Stimulated activated CD8-positive, alpha-beta memory T cell treated with anti-CD3 and anti-CD28 coated beads, Interleukin-7, amount 100 ng/mL, for 4 hours (primary cell): ENCODE measurements at places on chromosomes 11 and 22.

DNA sequence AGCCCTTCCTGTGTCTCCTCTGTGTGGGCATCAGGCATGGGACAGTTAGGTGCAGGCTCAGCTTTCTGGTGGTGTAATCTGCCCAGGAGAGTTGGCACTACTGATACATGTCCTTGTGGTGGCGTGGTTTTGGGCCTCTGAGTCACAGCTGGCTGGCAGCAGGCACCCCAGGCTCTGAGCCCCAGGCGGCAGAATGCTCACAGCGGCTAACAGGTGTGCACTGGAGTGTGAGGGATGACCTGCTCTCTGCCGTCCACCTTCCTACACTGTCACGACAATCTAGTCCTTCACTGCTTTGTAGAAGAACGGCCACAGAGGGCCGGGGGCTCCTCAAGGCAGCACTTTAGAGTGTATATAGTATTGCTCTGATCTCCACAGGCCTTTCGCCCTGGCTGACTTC lies 100.3 kb upstream of the PITPNB start:
- DNase-seq, result no peak

DNA sequence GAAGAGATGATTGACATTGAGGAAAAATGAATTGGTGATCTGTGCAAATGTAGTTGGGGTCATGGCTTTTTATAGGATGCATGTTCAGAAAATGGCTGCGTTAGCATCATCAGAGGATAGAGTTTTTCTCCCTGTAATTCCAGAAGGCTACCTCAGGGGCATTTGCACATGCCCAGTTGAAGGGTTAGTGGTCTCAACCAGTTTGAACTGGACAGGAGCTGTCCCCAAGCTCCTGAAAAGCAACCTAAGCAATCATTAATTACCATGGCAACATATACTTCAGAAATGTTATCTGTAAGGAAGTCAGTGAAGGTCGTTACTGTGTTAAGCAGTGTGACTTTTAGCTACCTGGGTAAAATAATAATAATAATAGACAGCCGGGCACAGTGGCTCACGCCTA lies 29.3 kb downstream of the TUG1 start:
- DNase-seq, result no peak

GRCh38 chr22:17137170-17137569 lies 16.0 kb upstream of the TMEM121B start:
- DNase-seq, result no peak

GRCh38 chr22:19851291-19852176 lies 3.1 kb downstream of the GNB1L start:
- no peak for DNase-seq

DNA sequence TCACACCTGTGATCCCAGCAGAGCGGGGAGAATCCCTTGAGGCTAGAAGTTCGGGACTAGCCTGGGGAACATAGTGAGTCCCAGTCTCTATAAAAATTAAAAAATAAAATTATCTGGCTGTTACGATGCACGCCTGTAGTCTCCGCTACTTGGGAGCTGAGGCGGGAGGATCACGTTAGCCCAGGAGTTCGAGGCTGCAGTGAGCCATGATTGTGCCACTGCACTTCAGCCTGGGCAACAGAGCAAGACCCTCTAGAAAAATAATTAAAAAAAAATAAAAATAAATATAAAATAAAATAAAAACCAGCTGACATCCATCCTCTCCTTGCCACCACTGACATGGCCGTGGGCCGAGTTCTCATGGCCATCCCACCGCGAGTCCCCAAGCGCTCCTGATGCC lies 7.7 kb upstream of the RTN4R start:
- DNase-seq, result no peak

DNA sequence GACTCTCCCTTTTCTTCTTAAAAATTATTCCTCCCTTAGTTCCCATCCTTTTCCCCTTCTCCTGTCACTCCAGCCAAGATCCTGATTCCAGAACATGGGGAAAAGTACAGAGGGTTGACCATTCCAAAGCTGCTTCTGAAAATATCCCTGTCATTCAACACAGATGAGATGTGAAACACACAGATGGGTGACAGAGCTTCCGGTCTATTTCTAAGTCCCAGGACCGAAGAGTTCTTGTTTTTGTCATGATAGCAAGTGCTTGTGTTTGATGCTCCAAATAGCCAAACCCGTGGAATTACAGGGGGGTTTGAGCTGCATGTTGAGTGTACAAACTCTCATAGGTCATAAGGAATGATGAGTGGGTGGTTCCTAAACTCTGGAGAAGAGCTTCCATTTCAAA lies 57.9 kb downstream of the PARVA start:
- no peak for DNase-seq

GRCh38 chr11:128523641-128524040 lies 63.7 kb downstream of the ETS1 start:
- no peak for DNase-seq

- no peak for DNase-seq
Measured at GRCh38 chr11:13291800-13292199, 14.2 kb downstream of the BMAL1 start.

- DNase-seq, result no peak
Measured at GRCh38 chr11:5284637-5285036, 14.9 kb upstream of the HBE1 start.

DNA sequence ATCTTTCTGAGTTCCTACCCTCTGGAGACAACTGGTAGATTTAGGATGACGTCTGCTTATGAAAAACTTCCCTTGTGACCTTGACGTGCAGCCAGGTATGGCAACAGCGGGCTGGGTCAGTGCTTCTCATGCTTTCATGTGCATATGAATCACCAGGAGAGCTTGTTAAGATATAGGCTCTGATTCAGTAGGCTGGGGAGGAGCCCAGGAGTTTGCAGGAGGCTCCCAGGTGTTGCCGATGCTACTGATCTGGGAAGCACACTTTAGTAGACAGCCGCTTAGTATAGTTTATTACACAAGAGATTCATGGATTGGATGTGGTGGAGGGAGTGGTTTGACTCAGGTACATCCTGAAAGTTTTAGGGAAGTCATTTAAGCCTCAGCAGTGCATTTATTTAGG lies 23.8 kb downstream of the DIXDC1 start:
- no peak for DNase-seq

GRCh38 chr11:121930004-121930965 lies 185.7 kb downstream of the BLID start:
- no peak for DNase-seq

DNA sequence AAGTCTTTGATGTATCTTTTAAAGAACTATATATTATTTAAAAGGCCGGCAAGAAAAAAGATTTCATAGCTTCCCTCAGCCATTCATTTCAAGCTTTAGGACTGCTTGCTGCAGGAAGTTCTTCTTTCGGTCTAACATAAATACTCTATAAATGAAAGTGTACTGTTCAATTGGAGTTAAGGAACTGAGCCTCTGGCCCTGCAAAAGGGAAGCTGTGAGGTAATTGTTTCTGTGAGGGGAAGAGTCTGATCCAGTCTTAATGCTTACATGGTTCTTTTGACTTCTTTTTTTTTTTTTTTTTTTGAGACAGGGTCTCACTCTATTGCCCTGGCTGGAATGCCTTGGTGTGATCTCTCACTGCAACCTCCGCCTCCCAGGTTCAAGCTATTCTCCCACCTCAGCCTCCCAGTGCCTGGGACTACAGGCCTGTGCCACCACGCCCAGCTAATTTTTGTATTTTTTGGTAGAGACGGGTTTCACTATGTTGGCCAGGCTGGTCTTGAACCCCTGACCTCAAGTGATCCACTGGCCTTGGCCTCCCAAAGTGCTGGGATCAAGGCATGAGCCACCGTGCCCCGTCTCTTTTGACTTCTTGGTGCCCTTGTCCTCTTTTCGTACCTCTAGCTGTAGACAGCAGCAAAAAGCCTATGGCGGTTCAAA lies 4.7 kb upstream of the TRIM29 start:
- no peak for DNase-seq

DNA sequence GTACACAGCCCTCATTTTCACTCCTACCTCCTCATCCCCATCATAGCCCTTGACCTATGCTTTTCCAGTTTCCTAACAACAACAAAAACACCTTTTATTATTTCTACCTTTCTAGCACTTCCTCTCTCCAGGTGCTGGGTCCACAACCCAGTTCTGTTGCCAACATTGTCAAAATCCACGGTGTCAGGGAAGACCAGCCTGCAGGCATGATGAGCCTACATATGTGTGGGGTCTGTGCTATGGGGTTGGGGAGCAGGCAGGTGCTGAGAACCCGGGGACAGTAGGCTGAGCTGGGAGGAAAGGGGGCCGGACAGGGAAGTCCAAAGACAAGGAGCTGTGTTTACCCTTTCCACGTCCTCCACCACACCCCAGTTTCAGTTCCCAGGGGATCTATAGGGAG lies 711 bp upstream of the ZPR1 start:
- DNase-seq, result no peak

DNA sequence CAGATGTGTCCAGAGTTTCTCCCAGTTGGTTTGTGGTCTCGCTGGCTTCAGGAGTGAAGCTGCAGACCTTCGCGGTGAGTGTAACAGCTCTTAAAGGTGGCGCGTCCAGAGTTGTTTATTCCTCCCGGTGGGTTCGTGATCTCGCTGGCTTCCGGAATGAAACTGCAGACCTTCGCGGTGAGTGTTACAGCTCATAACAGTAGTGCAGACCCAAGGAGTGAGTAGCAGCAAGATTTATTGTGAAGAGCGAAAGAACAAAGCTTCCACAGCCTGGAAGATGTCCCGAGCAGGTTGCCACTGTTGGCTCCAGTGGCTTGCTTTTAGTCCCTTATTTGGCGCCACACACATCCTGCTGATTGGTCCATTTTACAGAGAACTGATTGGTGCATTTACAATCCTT lies 1.8 kb upstream of the PGA3 start:
- DNase-seq, result no peak

DNA sequence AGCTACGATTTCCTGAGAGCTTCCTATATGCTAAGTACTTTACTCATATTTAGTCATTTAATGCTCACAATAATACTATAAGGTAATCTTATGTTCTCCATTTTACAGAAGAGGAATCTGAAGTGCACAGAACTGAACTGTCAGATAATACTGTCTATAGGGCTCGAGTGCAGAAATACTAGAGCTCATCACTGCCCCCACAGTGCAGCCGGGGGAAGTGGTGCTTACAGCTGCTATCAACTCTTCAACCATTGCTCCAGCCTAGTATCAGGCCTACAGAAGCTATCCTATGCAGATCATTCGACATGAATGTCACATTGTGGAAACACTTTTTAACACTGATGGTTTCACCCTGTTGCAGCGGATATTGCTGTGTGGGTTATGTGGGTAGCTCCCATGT lies 929.9 kb downstream of the NTM start:
- no peak for DNase-seq

- no peak for DNase-seq
Measured at GRCh38 chr22:29530716-29531115, 22.8 kb downstream of the THOC5 start.

- no peak for DNase-seq
Measured at GRCh38 chr22:38860283-38861169, 11.5 kb downstream of the CBX6 start.

GRCh38 chr22:41471568-41471967 lies 2.7 kb downstream of the ACO2 start:
- no peak for DNase-seq

DNA sequence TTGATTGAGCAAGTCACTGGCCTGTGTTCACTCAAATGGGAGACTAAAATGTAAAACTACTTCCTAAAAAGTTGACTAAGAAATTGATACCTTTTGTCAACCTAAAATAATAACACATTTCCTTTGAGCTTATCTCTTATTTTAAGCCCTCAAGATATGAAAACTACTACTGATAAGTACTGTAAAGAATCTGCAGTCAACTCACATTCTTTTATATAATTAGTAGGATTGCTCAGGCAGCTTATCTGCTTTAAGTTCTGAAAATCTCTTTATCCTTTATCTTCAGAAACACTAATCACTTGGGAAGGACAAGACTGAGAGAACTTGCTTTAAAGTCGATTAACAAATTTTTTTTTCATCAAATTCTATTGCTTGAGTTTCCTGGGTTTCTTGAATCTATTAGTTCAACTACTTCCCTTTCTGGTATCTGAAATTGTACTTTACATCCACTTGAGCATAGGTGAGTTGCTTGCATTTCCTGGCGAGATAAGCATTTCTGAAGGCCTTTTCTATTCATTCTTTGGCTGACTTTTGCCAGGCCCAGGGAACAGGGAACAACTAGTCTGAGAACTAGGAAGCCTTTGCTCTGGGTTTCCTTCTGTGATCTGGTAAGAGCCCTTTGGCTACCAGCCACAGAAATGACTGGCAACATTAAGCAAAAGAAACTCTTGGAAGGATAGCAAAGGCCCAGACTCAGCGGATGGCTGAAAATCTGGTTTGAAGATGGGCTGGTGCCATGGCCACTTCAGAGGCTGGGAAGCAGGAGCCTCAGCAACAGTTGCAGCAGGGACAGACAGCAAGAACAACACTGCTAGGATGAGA lies 19.3 kb upstream of the CSRP3 start:
- DNase-seq, result no peak

- DNase-seq, result no peak
Measured at GRCh38 chr22:48646216-48646925, 1181.3 kb downstream of the BRD1 start.

DNA sequence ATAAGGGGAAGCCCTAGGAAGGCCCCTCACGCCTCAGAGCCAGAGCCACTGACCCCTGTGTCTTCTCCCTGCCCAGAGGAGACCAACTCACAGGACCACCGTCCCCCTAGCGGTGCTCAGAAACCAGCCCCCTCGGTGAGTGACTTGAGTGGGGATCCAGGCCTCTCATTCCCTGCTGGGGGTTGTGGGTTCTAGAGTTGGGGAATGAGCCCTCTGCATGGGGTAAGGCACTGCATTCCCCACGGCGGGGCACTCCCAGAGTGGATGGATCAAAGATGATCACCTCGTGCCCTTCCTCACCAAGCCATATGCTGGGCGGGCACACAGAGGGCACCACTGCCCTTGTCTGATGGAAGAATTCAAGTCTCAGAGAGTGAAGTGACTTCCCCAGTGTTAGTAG lies 39.7 kb downstream of the ZC3H7B start:
- DNase-seq, result no peak

DNA sequence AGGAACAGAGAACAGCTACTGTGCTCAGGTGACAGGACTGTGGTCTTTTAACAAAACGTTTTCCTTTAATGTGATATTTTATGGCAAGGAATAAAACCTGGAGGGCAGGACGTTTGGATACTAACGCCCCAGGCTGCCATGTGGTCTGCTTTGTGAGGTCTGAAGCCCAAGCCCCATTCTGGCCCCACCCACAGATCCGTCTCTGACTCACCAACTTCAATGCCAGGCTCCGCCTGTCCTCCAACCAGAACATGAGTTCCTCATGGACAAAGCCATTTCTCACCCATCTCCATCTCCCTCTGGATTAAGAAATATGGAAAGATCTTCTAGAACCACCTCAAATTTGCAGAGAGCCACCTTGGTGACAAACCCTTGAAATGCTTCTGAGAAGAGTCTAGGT lies 148.8 kb downstream of the CRYBB2 start:
- no peak for DNase-seq

DNA sequence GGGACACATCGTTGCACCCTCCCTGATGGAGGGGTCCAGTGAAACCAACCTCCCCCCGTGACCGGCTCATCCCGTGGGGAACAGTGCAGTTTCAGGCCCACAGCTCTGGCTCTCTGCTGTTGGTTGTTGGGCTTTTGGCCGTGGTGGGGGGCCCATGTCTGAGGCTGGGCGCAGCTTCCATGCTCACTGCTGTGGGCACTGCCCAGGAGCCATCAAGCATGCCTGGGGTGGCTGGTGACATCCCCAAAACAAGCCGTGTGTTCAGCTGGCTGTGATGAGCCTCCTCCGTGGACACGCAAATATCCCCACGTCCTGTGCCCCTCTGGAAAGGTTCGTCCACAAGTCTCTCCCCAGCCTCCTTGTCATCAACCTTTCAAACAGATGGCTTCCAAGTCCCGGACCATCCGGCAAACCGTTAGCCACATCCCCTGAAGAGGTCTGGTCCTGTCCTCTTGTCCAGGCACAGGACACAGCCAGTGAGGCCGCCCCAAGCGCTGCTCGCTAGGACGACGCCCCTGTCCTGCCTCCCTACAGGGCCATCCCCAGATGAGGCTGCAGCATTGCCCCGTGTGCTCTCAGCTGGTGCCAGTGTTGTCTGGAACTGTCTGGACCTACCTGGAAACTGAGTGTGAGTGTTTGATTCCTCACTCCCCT lies 29.4 kb upstream of the BRSK2 start:
- no peak for DNase-seq
